CD4-positive, alpha-beta T cell treated with Interferon alpha-2 for 1 hour (primary cell): ENCODE measurements at places on chromosomes 7 and 10.

GRCh38 chr7:136009488-136010079 is 32.4 kb upstream of the MTPN start:
- no peak for DNase-seq

- DNase-seq = no peak
Measured at GRCh38 chr10:7544203-7544602, 122.6 kb downstream of the ITIH5 start.

- no peak for DNase-seq
Measured at GRCh38 chr7:98506471-98506870, 105.6 kb upstream of the BAIAP2L1 start.

- DNase-seq = no peak
Measured at GRCh38 chr7:76395965-76396726, 13.4 kb downstream of the SSC4D start.

DNA sequence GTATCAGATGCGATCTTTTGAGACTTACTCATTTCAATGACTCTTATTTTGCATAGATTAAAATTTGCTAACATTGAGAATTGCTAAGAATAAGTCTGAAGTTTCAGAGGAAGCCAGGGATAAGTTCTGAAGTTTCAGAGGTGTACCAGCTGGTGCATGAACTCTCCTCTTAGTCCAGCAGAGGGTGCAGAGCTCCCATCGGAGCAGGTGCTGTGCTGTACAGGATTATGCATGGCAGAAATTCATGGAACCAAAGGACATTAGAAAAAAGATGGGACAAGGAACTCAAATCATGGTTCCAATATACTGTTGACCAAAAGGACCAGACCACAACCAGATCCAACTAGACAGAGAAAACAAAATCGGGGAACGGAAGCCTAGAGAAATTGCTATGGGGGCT is 41.9 kb downstream of the MGAM2 start:
- DNase-seq = no peak

- peak; percentile 35 for DNase-seq
Measured at GRCh38 chr10:70255329-70256299, 22.4 kb upstream of the PPA1 start.

DNA sequence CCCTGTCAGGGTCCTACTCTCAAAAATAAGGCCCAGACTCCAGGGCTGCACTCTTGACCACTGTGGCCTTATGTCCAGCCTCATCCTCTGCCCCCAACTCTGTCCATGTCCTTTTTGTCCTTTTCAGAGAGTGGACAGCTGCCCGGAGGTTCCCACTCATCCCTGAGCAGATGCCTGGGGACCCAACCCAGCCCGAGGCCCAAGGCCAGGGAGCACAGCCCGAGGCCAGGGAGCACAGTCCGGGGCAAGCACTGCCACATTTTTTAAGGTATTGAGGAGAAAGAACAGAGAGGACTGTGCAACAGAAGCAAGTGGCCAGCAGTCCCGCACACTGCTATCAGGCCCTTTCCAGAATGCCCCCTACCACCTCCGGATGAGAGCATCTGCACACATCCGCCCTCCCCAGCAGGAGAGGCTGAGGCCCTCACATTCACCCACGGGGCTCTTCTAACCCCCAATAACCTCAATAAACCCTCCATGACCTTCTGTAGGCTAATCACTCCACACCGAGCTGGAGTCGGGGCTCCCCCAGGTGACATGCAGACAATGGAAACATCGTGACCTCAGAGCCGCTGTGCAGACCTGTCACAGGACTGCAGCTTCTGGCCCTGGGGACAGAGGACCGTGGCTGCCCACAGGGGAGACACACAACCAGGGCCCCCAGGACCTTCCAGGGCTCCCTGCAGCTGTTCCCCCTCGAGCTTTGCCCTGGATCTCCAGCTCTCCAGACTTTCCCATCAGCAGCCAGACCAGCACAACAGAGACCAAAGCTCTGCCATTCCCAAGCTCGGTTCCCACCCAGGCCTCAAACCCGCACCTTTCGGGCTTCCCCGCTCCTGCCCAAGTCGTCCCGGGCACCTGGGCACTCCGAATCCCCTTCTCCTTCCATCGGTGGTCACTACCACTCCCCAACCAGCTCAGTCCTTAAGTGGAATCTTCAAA is 51.4 kb downstream of the CAMK2B start:
- no peak for DNase-seq

DNA sequence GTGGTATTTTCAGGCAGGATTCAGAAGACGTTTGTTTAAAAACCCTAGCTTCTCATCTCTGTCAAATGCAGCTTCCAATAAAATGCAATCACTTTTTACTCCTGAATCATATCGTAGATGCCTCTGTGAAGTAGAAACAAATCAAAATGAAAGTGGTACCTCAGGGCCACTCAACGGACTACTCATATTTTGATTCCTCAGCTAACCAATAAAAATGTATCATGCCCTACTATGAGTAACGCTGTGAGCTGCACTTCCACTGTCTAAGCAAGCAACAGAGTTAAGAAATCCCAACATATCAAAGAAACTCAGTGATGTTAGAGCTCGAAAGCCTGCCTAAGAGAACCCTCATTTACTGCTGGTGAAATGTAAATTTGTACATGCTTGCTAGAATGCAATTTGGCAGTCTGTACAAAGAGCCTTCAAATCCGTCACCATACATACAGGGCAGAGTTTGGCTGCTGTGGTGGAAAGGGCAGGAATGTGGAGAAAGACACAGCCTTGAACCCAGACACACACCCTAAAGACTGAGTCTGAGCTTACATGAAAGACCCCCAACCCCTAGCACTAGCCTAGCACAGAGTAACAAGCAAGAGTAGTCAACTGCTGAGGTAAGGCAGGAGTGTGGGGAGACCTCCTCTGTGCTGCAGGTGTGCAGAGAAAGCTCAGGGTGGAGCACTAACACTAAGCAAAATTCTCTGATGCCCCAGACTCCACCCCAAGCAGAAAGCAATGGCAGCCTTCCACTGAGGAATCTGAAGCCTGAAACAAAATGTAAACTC is 151.5 kb downstream of the ANK3 start:
- DNase-seq = no peak

GRCh38 chr10:47371629-47372485 is 12.2 kb downstream of the ZNF488 start:
- no peak for DNase-seq

DNA sequence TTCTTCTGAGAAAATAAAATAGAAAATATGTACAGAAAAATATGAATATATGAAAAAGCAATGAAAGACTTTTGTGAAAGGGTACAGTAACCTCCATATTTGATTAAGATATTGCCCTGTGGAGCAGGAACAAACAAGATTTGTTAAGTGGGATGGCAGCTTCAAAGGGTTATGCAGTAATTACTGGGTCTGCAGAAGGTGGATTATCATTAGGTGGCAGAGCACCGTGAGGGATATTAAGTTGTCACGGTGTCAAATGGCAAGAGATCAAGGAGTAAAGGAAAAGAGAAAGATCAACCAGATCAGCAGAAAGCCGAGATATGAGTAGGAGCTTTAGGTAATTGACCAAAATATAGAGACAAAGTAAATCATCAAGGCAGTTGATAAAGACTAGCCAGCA is 44.1 kb downstream of the DGKB start:
- DNase-seq = no peak

- no peak for DNase-seq
Measured at GRCh38 chr7:4177001-4177400, 505.1 kb upstream of the FOXK1 start.

GRCh38 chr10:70726909-70727495 is 54.7 kb downstream of the ADAMTS14 start:
- DNase-seq = no peak

DNA sequence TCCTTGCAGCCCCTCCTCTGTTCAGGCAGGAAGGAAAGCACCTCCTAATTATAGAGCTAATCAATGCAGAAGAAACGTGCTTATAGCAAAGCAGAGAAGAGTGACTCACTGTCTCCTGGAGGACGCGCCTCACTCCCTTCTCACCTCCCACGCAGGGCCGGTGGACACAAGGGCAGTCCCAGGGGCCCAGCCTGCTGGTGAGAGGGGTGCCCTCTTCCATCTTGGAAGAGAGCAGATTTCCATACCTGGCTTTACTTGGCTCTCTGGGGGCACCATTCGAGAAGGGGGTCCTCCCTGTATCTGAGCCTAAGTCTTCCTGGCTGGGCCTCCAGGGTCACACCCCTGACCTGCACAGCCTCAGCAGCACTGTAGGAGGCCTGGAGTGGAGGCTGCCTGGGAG is 55.8 kb downstream of the RASGEF1A start:
- no peak for DNase-seq

GRCh38 chr10:97234400-97234799 is 48.6 kb upstream of the SLIT1 start:
- no peak for DNase-seq

GRCh38 chr10:89022734-89023133 is 32.1 kb downstream of the FAS start:
- DNase-seq = no peak

- no peak for DNase-seq
Measured at GRCh38 chr7:91162436-91162835, 101.8 kb upstream of the FZD1 start.

- no peak for DNase-seq
Measured at GRCh38 chr10:75470901-75471300, 39.5 kb downstream of the LRMDA start.
